ENCODE measurements at places on chromosomes 4 and X.

DNA sequence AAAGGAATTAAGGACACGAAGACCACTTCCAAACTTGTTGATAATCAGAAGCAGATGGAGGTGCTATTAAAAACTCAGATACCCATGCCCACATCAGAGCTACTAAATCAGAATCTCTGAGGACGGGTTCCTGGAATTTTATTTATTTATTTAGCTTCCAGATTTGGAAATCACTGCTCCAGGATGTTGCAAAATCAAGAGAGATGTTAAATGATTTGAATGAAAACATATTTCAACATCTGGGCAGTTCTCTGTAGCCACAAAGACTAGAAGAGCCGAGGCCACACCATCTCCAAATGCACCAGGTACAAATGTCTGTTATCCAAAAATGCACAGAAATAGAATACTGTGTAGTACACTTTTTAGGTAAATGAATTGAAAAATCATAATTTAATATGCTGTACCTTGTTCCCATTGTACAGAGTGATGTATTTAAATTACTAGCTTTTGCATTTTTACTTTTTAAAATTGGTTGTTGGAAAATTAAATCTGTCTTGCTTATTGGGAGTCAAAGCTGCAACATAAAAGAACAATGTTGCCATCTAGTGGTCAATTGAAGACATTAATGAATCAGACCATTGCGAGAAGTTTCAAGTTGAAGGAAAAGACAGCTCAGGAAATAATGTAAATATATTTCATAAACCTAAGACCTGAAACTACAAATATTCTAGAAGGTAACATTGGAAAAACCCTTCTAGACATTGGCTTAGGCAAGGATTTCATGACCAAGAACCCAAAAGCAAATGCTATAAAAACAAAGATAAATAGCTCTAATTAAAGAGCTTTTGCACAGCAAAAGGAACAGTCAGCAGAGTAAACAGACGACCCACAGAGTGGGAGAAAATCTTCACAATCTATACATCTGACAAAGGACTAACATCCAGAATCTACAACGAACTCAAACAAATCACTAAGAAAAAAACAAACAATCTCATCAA lies 151.3 kb upstream of the TTC29 start:
- DNase-seq = no peak

- peak; percentile 74 for DNase-seq
Measured at GRCh38 chr4:111775556-111776297, 369.5 kb upstream of the FAM241A start.

- no peak for DNase-seq
Measured at GRCh38 chrX:17361620-17362019, 13.4 kb upstream of the NHS start.

DNA sequence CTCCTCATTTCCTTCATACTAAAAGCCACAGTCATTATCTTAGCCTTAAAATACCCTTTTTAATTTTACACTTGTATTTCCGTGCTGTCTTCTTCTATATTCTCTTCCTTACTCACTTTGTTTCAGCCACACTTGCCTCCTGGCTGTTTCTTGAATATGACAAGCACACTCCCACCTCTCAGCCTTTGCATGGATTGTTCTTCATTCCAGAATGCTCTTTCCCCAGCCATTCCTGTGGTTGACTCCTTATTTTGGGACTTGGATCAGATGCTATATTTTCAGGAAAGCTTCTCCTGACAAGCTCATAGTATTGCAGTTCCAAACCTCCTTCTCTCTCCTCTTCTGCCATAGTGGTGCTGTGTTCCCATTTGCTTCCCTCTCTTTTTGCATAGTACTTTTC lies 291.3 kb downstream of the PDHA2 start:
- DNase-seq = peak; percentile 57

- DNase-seq = no peak
Measured at GRCh38 chrX:148069759-148070503, 88.8 kb downstream of the FMR1NB start.

DNA sequence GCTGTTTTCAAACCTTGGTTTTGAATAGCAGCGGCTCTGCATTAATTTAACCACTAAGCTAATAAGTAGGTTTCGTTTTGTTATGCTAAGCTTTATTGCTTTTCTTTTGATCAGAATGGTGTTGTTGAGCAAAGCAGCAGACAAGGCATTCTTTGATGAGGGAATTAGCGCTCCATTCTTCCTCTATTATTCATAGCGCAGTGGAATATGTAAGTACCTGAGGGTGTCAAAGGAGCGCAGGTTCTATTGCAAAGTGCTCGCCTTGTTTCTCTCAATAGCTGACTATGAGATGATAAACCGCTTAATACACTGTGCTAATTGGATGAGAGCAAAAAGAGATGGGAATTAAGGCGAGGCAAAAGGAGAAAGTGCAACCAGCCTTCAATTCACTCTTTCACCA lies 16.3 kb downstream of the ARX start:
- no peak for DNase-seq

DNA sequence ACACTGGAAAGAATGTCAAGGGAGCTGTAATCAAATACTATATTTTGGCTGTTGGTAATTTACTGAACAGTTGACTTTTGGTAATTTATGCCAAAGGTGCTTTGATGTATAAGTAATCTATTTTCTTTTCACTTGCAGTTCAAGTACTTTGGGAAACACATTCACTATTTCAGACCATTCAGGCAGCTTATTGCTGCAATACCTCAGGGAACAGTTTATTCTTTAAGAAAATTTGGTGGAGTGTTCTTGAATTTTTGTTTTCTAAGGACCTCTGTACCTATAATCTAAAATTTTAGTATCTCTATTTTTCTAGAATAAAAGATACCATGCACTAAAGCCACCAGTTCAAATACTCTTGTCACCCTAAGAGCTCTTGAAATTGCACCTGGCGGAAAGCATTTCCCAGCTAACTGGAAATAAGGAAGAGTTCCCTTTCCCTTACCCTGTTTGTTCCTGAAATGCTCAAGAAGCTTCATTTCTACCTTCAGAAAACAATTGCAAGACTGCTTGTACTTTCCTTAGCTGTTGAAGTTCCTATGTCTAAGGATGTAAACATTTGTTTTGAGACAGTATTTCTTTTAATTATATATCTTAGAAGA lies 633.5 kb upstream of the FAT1 start:
- no peak for DNase-seq

- peak; percentile 3 for DNase-seq
Measured at GRCh38 chr4:182370491-182370890, 127.3 kb downstream of the TENM3 start.

- DNase-seq = no peak
Measured at GRCh38 chrX:110853610-110854009, 58.0 kb upstream of the CHRDL1 start.

DNA sequence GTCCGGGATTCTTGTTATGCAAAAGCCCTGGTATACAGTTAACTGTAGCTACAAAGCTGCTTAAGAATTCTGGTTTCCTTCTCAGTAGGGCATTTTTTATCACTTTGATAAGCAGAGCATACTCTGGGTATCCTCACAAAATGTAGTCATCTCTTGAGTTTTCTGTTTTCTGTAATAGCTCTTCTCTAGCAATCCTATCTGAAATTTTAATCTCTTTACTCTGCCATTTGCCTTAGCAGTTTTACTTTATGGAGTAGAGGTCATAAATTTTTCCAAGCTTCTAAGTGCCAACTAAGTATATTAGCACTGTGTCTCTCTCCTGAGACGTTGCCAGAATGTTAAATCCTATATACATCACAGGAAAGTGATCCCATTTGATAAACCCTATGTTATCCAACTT lies 28.0 kb upstream of the BANK1 start:
- DNase-seq = no peak

GRCh38 chr4:174324725-174325124 lies 41.0 kb downstream of the CEP44 start:
- peak; percentile 41 for DNase-seq

DNA sequence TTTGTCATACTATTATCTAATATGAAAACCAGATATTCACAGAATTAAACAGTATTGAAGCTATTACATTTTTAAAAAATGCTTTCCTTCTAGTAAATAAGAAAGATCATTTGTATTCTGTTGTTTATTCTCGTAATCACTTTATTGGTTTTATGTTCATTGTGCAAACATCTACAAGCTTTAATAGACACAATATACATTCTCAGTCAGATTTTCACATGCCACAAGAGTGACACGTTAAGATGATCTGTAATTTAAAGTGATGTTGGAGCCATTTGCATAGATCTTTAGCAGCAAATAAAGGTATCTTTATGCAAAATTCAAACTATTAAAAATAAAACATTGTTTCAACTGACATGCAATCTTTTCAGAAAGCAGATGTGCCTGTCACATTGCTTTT lies 469.9 kb downstream of the PCDH11X start:
- no peak for DNase-seq

- DNase-seq = no peak
Measured at GRCh38 chr4:6854098-6854744, 55.4 kb upstream of the TBC1D14 start.

- peak; percentile 20 for DNase-seq
Measured at GRCh38 chr4:173367285-173367684, 3.5 kb upstream of the SAP30 start.

All from NCI-H226 (cell line).